Pancreas (tissue), 10 donors: ENCODE measurements at places on chromosomes 3 and 15. TPM values are rescaled to one million over a fixed set of nuclear protein-coding genes. Genes with fewer than 3 reads are reported as not detected.

DNA sequence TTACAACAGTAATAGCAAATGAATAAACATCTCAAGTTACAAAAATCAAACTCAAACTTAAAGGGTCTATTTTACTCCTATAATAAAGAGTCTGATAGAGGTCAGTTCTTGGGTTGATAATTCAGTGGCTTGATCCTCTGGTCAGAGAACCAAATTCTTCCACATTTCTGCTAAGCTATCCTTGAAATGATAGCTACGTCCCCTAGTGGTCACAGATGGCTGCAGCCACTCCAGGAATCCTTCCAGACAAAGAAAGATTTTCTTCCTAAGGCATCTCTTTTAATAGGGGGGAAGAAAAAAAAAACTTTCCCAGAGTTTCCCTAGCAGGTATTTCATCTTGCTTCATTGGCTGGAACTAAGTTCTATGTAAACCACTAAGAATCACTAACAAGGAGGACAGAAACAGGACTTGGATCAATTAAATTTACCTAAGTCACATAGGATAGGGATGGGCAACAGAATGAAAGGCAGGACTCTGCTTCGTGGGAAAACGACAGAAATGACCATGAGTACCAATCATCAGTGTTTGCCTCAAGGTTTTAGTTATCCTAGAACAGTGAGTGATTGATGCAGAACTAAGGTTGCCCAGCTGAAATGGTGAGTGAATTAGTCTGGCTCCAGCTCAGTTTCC is 160.7 kb downstream of the STAC start:
- DNase-seq, result no peak

DNA sequence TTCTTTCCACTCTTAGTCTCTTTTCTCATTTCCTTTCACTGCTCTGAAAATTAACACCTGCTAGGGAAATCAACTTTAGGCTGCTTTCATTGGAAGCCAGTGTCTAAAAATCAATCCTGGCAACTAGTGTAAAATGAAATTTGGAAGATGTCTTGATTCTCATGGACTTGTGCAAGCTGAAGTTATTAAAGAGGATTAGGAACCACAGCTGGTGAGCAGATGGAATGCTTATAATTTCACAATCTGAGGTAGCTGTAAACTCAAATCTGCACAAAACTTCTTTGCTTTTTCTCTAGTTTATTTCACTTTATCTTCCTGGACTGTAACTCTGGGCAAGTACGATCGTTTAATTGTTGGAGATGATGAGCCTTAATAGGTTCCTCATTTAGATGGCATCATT is 175.6 kb downstream of the GHSR start:
- DNase-seq, result no peak

TM4SF18 gene
- polyA plus RNA-seq, result 6.4 TPM

GRCh38 chr3:145776782-145777408 is 384.1 kb downstream of the PLOD2 start:
- peak; percentile 23 for DNase-seq

CYP8B1 gene
- polyA plus RNA-seq, result not detected

DNA sequence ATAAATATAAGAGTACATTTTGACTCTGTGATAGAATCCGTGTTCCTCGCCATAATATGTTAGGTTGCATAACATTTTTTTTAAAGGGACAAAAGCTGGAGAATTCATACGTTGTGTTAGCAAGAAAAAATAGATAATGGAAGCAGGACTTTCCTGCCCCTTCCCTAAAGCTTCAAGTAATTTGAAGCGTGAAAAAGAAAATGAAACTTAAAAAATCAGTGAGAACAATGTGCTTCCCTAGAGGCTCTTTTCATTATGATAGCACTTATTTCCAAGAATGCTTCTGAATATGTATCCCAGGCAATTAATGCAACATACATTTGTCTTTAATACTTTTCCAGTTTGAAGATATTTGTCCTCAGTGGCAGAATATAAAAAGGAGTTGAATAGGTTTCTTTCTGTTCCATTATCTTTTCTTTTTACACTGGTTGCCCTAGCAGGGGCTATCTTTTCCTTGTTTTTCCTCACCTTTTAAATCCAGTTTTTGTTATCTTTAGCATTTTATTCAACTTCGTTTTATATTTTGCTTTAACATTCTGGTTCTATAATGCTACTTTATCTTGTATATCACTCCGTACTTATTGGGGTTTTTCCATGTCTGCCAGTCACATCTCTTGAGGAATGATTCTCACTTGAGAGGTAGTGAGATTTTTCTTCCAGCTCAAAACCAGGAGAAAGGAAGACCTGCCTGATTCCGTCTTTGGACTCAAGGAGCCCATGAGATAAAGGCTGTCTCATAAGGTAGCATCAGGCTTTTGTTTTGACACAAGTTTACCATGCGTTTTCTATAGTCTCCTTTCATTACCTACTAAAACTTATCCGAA is 113.8 kb downstream of the MBNL1 start:
- DNase-seq, result no peak

DNA sequence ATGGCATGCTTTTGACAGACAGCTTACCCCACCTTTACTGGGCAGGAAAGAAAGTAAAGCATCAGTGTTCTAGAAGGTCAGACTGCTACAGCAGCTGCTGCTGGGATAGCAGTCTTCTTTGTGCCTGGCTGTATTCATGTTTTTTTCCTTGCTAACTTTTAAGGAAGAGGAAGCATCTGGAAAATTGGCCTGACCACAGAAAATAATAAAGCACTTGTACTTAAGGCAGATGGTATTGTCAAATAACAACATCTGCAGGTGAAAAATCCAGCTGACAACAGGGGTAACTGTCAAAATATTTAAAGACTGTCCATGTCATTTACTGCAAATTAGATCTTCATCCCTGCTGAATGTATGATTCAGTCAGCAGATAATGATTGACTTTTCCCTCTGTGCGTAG is 229.0 kb downstream of the OXSM start:
- no peak for DNase-seq

ALDH1A3 gene
- polyA plus RNA-seq, result 12.7 TPM

ATP13A5 gene
- 0.38 TPM for polyA plus RNA-seq

GRCh38 chr3:171028025-171028778 is 1.7 kb upstream of the SLC2A2 start:
- no peak for DNase-seq

- DNase-seq, result no peak
Measured at GRCh38 chr15:64141798-64142512, 9.6 kb upstream of the SNX22 start.

DNA sequence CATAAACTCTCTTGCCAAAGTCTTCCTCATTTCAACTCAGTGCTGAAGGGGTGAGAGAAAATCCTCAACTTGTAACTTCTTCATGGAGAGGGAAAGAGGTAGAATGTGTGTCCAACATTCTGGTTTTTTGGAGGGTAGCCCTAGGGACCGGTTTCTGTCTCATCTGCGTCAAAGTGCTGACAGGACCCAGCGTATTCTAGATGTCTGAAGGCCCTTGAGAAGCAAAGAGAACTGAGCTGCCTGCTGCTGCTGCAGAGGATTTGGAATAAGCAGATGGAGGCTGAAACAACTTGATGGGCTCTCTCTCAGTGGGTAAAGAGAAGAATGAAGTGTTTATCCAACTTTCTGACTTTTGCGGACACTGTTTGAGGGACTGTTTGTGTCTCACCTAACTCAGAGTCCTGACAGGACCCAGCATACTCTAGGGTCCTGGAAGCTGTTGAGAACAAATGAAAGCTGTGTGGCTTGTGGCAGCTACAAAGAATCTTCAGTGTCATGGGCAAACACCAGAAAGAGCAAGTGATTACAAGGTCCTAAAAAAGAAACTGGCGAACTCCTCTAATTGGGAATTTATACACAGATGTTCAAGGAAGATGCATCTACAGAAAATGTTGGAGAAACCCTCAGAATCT is 174.4 kb downstream of the SI start:
- no peak for DNase-seq

GRCh38 chr3:181921220-181921619 is 209.5 kb downstream of the SOX2 start:
- DNase-seq, result no peak

DNA sequence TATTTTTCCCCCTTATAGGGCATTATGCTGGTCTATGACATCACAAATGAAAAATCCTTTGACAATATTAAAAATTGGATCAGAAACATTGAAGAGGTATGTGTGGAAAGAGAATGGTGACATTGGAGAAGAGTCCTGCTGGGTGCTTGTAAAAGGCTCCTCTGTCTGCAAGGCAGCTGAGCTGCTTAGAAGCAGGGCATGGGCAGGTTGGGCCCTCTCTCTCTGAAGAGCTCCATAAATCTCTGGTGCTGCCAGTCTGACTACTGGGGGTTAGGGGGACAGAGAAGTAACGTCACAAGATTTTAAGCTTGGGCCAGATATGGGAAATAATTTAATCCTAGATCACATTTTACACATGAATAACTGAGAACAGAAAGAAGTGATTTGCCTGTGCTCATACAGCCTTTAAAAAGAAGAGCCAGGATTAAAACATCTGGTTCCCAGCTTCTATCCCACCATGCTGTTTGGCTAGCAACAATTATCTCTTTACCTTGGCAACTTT is 21.9 kb upstream of the APH1B start:
- DNase-seq, result no peak

GRCh38 chr15:77819851-77820728 is 187.4 kb upstream of the LINGO1 start:
- DNase-seq, result no peak

DNA sequence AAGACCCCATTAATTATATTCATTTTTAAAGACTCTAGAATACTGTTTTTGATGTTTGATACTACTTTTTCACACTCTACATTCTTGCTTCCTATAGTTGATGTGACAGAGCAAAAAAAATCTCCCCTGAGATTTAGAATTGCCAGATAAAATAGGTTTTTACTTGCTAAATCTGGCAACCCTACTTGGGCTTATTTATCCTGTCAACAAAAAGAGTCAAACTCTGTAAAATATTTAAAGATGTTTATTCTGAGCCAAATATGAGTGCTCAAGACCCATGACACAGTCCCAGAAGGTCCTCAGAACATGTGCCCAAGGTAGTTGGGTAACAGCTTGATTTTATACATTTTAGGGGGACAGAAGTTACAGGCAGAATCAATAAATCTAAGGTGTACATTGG is 72.3 kb downstream of the DAPK2 start:
- DNase-seq, result no peak

ITIH1 gene
- polyA plus RNA-seq, result 1.1 TPM

DNA sequence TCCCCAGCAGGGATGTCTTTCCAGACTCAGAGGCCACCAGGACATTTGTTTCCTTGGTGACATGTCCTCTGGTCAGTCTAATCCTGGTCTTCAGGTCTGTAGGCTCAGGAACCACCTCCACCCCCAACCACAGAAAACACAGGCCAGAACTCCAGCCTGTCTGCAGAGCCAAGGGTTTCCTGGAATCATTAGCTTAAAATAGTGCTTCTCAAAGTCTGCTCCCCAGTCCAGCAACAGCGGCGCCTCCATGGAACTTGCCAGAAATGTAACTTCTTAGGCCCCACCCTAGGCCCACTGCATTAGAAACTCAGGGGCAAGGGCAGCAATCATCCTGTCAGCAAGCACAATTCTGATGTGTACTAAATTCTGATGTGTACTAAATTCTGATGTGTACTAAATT is 20.0 kb downstream of the SLC28A1 start:
- DNase-seq, result no peak

MGLL gene
- 5.9 TPM for polyA plus RNA-seq

- DNase-seq, result no peak
Measured at GRCh38 chr3:123285479-123285878, 83.7 kb downstream of the SEC22A start.

DNA sequence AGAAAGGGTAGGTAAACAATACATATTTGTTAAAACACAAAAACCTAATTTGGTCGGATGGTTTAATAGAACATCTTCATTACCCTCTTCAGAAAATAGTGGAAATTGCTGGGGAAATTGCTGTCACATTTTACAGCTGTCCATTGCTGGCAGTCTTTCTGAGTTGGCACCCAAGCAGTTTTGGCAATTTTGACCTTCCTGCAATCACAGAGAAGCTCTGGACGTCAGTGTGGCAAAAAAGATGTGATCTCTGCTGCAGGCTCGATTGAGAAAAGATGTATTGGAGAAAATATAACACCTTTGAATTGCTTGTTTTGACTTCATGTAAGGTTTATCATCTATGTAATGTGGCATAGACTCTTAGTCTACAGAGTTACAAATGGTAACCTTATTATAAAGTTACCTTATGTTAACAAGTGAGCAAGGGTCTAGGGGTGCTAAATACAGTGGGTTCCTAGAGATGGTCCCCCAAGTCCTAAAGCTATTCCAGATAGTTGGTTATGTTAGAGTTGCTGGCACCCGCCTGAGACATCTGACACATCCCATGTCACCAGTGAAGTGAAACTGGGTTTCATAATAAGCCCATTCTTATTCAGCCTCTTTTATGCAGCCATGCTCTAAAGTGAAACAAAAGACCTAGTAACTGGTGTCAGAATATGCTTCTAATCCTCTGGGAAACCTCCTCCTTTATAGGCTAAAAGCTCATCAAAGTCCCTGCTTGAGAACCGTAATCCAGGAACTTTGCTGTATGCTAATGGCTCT is 14.0 kb downstream of the UBE2E1 start:
- DNase-seq, result no peak

GRCh38 chr15:90646662-90647305 is 70.4 kb upstream of the BLM start:
- DNase-seq, result no peak

DNA sequence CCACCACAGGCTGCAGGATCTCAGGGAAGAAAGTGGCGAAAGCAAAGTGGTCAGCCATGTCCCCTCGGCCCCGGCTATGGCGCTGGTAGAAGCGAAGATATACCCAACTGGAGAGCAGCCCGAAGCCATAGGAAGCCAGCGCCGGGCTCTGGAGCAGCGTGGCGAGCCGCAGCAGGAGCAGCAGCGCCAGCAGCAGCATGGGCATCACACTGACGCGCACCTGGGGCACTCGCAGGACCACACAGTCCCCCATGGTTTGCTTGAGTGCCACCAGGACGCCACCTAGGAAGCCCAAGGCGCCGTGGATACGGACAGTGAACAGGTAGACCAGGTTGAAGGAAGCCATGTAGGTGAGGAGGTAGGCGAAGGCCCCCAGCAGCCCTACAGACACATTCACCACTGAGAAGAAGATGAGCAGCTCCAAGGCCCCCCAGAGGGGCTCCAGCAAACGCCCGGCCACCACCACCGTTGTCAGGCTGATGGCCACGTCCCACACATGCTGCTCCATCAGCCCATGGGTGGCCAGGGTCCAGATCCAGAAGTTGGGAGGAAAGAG is 888 bp downstream of the TMEM115 start:
- DNase-seq, result no peak

- no peak for DNase-seq
Measured at GRCh38 chr3:69052472-69052898, 352 bp upstream of the TMF1 start.

OIP5 gene
- 0.56 TPM for polyA plus RNA-seq

DNA sequence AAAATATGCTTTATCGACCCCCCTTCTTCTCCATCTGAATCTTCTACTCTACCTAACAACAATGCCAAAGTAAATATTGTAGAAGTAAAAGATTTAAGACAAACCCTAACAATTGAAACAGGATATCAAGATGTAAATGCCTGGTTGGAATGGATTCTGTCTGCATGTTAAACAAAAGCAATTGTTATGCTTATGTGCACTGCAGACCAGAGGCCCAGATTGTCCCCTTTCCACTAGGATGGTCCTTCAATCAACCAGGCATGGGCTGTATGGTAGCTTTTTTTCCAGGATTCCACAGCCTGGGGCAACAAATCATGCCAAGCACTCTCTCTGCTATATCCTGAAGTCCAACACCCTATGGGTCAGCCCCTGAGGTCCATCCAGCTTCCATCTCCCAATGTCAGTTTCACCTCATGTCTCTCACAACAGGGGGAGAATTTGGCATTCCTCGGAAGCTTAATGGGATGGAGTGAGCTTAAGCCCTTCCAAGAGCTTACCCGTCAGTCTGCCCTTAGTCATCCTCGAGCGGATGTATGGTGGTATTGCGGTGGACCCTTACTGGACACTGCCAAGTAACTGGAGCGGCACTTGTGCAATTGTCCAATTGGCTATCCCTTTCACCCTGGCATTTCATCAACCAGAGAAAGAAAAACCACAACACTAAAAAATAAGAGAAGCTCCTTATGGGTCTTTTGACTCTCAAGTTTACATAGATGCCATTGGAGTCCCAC is 36.2 kb downstream of the ZNF589 start:
- no peak for DNase-seq
